ENCODE measurements at places on chromosomes 2 and 18. TPM values are rescaled to one million over a fixed set of nuclear protein-coding genes. Genes with fewer than 3 reads are reported as not detected.

Gene GPR45
- 0.39 TPM for total RNA-seq

Gene CCL20
- not detected for total RNA-seq

Gene SUPT7L
- 34.8 TPM for total RNA-seq

Gene MERTK
- total RNA-seq = 16.8 TPM

Gene SULT1C4
- total RNA-seq = 36.7 TPM

Gene FHL2
- 23.4 TPM for total RNA-seq

Gene CD207
- 0.06 TPM for total RNA-seq

Gene IL1RN
- total RNA-seq = 1.8 TPM

Gene NEU2
- not detected for total RNA-seq

Gene C2orf66
- total RNA-seq = 1.9 TPM

Gene EMILIN2
- total RNA-seq = 20.1 TPM

Gene UGT1A10
- total RNA-seq = not detected

Gene APCDD1
- total RNA-seq = 91.9 TPM

Gene PER2
- total RNA-seq = 9.1 TPM

Gene WIPF1
- total RNA-seq = 29.5 TPM

Gene PRSS56
- total RNA-seq = 1.5 TPM

Gene CDH7
- total RNA-seq = 23.1 TPM

Gene SCN2A
- total RNA-seq = 107 TPM

Gene GREB1L
- 13.8 TPM for total RNA-seq

Gene HS6ST1
- 66.5 TPM for total RNA-seq

Gene MARS2
- total RNA-seq = 5.3 TPM

Gene CCDC68
- total RNA-seq = 12.6 TPM

Gene TMEM200C
- total RNA-seq = 5.2 TPM

Gene SH3BP4
- 13.9 TPM for total RNA-seq

Measured in spinal cord (tissue), 10 donors.